Renal cortical epithelial cell (primary cell): ENCODE measurements at places on chromosomes 16 and 17. TPM values are rescaled to one million over a fixed set of nuclear protein-coding genes. Genes with fewer than 3 reads are reported as not detected.

GRCh38 chr17:7612294-7612640, 2.4 kb downstream of the FXR2 start:
- no peak for DNase-seq

DNA sequence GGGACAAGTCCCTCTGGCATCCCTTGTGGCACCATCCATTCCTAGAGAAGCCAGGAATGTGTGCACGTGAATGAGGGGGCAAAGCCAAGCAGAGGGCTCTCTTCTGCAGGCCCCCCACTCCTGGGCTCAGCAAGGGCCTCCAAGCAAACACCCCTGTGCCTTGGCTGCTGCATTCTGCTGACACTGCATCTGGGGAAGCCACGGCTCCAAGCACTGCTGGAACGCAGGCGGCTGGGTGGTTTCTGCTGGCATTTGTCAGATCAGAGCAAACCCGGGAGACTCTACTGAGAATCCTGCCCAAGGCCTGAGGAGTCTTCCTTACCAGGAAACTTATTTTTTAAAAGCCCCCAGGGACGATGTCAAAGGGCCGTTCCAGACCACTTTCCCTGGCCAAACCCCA, 23.3 kb downstream of the ATP6V0D1 start:
- DNase-seq = no peak

DNA sequence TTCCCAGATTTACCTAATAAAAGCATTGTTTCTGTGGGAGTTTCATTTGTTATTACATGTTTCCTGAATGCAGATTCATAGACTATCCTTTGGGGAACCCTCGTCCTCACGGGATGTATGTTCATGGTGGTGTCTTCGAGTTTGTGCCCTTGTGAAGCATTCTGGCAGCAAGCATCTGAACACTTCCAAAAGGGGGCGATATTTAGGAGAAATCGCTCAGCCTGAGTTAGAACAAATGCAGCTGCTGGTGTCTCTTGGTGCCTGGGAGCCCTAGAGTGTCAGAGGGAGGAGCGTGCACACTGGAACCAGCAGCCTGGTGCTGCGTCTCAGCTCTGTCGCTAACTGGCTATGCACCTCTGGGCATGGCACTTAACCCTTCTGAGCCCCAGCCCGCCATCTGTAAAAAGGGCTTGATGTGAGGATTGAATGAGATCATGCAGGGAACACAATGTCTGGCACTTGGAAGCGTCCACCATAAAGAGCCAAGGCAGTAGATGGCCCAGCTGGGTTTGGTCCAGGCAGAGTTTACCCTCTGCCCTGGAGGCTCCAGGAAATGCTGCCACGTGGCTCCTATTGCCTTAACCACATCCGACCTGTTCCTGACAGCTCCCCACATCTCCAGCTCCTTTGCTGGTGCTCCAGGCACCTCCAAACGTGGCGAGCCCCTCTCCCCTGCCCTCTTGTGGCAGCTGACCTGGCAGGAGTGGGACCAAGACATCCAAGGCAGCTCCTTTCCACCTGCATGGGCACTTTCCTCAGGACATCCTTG, 25.0 kb upstream of the C16orf78 start:
- no peak for DNase-seq

DNA sequence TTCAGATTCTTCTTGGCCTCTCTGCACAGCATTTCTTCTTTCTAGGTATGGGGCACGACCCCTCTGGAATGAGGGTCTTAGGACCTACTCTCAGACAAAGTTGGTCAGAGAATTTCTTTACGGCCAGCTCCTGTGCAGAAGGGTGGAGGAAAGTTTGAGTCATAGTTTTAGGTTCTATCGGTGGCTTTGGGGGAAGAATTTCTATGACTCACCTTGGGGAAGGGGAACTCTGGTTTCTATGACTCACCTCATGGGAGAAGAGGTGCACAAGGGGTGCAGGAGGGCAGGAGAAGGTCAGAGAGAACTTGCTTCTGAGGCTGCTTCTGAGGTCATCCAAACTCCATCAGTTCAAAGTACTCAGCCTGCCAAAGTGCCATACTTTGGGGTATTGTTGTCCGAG, 2.5 kb upstream of the ABCC12 start:
- DNase-seq = peak; percentile 88

DNA sequence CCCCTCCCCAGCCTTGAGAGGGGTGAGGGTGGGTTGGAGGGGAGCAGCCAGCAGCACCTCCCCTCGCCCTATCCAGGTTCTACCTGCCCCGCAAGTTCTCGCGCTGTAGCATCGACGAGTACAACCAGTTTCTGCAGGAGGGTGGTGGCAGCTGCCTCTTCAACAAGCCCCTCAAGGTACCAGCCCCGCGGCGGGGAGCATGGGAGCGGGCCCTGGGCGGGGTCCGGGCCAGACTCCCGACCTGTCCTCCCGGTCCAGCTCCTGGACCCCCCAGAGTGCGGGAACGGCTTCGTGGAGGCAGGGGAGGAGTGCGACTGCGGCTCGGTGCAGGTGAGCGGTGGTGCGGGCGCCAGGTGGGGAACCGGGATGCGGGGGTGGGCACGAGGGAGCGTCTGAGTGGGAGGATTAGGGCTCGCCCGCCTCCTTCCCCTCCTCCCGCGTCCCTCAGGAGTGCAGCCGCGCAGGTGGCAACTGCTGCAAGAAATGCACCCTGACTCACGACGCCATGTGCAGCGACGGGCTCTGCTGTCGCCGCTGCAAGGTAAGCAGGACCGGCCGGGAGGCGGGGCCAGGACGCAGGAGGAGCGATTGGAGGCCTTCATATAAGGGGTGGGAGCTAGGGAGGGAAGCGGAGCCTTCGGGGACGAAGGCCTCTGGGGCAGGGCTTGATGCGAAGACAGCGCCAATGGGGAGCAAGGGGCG, 16.5 kb downstream of the ADAM11 start:
- peak; percentile 96 for DNase-seq

NEUROD2 gene
- not detected in 2 replicates for total RNA-seq

DNA sequence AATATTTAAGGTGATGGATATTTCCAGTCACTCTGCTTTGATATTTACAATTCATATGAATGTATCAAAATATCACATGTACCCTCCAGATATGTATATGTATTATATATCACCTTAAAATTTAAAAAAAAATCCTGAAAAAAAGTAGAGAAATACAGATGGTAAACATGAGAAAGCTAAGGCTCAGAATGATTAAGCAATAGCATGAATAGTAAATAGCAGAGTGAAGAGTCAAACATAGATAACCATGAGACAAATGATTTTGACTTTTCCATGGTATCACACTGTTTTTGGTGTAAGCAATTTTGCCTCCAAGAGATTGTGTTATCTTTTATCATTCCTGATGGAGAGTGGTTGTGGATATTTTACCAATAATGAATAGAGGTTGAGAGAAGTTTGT, 868.8 kb downstream of the CDH11 start:
- DNase-seq = no peak

DNA sequence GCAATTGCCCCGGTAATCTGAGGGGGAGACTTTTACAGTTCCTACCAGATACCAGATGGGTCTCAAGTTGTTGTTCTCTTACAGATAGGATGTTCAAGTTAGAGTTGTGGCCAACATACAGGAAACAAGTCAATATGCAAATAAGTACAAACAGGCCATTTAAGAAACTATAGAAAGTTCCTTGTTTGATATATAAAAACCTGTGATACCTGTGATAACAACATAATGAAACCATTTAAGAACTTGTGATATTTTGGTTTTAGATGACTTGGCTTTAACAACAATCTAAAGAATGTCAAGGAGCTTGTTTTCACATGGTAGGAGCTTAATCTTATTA, 16.8 kb downstream of the CDR2 start:
- DNase-seq = no peak

ETV4 gene
- 1.9 and 5.7 TPM in 2 replicates for total RNA-seq

TMEM88 gene
- total RNA-seq = 0.65 TPM in 1 of 2 replicates, not detected in the other

TSEN54 gene
- total RNA-seq = 11.1 and 14.5 TPM in 2 replicates

DNA sequence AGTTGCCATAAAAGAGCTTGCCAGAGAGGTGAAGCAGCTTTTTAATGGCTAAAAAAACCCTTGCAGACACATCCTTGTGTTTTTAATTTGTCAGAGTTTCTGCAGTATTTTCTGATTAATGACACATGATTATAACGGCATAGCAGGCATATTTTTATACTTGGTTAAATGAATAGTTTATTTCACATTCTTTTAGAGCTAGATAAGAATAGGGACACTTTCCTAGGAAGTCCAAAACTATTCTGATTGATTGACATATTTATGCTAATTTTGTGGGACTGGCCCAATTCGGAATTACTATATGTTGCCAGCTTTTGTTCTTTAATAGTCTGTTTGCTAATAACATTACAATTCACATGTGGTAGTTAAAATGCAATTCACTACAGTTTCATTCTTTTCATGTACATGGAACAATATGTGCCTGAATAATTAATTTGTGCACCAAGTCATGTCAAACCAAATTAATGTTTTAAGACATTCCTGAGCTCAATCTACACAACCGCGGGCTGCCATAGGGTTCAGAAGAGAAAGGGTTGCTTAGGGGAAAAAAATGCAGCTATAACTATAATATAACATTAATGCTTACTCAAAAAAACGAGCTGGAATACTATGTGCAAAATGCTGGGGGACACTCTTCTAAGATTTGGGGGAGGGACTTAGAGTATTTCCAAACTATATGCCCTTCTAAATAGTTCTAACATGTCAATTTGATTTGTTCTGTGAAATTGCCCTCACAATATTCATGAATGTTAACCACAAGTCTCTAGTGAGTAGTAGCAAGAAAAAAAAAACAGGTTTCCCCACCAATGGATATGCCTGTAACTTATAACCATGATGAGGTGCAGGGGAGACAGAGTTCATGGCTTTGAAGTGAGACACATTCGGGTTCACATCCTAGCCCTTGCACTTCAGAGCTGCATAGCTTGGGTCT, 305.4 kb downstream of the CEP112 start:
- DNase-seq = no peak

SLC25A11 gene
- 40.1 and 56.2 TPM in 2 replicates for total RNA-seq

DNA sequence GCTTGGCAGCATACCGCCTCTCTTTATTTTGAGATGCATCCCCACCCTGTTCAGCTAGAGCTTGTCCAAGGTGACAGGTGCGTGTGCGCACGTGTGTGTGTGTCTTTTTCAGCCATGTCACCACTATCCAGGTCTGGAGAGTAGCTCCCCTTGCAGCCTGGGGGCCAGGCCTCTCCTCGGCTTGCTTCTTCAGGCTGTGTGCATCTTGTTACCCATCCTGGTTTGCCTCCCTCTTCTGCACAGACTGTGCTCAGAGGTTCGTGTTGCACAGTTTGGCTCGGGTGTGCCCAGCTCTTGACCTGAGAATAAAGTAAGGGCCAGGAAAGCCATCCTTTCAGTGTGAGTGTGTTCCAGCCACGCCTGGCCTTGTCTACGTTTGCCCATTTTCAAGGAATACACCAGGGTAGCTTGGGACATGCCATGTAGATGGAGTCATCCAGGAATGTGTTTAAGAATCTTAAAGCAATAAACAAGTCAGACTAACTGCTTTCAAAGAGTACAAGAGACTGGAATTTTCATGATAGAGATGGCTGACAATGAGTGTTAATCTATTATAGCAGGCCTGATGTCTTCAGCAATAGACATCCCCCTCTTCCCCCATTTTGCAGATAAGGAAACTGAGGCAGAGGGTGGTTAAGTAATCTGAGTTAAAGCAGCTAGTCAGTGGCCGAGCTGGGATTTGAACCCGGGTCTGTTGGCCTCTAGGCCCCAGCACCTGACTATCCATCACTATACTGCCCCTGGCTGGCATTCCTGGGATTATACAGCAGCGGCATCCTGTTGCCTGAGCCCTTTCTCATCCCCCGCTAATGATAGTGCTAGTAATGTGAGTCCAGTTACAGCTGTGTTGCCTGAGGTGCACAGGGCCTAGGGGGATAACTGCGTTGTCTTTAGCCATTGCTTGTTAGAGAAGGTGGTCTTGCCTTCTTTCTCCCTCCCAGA, 77.9 kb downstream of the KSR1 start:
- DNase-seq = peak; percentile 93

GRCh38 chr16:2095918-2096582, 39.6 kb downstream of the PKD1 start:
- DNase-seq = peak; percentile 84

DNA sequence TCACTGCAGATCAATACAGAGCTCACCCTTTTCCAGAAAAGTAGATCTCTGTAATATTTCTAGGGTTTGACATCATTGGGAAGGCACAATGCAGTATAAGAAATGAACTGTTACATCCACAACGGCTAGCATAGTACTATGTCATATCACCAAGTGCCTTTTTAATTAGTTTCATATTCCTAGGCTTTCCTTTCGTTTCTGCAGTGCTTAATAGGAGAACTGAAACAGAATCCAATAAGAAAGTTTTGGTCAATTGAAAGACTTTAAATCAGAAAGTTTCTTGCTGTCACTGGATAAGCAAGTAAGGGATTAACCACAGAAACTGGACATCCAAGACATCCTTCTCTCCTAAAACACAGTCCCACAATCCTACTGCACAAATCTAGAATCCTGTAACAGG, 3.5 kb upstream of the RNF43 start:
- no peak for DNase-seq

DNA sequence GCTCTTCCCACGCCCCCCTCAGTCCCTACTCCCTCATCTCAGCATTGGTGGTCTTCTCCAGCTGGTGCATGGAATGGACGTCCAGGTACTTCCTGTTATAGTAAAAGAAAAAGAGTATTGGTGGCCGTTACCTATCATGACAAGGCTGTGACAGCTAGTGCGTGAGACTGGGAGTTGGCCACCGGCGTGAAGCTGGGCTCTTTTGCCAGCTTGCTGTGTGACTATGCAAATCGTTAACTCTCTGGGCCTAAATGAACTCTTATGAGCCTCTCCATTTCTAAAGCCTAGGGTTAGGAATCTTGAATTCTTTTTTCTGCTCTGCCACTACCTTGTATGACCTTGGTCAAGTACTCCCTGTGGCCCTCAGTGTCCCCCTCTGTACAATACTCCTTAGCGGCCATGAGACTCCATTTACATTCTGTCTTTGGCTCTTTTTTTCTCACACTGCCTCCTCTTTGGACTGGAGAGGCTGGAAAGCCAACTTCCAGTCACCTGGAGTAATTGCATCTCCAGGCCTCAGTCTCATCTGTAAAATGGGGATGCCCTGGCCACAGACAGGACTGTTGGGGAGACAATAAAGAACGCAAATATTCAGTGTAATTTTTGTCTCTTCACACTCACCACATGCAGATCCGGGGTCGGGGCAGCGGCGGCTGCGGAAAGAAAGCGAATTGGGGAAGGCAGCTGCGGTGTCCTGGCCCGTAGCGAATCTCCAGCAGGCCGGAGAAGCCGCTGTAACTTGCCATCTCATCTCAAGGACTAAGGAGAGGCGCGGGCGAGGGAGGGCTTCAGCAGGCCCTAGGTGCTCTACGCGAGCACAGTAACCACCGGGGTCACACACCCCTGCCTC, 1.1 kb downstream of the CFAP119 start:
- DNase-seq = no peak

DNA sequence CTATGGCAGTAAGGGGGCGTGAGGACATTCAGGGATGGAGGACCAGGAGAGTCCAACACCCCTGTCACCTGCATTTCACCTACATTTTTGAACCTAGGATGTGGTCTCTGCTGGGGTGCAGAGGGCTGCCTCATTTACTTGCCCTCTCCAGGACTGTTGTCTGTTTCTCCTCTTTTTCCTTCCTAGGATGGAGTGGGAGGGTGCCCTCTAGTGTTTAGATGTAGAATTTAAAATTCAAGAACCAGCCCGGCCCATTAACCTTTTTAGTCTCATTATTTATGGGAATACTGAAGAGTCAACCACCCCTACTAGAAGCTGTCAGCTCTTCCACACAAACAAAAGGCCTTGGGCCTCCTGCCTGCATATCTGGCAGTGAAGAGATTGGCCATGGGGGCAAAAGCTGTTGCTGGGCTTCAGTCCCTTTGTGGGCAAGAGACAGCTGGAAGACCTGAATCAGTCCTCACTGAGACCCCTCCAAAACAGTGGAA, 2.5 kb upstream of the STARD3 start:
- peak; percentile 33 for DNase-seq

GGT6 gene
- 0.05 TPM in 1 of 2 replicates, not detected in the other for total RNA-seq
